Activated B cell treated with CpG ODN at 0.5 μM for 24 hours (primary cell): ENCODE measurements at places on chromosomes 16 and 17. TPM values are rescaled to one million over a fixed set of nuclear protein-coding genes. Genes with fewer than 3 reads are reported as not detected.

CCL3 gene
- 74.4 and 74.5 TPM in 2 replicates for total RNA-seq

ATXN1L gene
- 24.9 and 28.3 TPM in 2 replicates for total RNA-seq

TMC5 gene
- 0.07 TPM in 1 of 2 replicates, not detected in the other for total RNA-seq

DNA sequence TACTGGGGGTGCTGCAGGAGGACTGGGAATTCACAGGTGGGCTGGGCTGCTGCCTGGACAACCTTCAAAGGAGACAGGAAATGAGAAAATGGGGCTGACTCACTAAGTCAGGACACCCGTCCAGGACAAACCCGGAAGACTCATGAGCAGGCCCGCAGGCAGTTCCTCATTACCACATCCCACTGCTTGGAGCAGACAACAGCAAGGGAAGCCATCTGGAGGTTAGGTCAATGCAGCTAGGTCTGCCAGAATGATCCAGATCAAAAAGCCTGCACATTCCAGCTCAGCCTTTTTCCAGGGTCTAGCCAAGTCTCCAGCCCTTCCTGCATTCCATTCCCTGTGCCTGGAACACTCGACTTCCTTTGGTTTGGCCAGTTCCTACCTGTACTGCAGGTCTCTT is 536.5 kb upstream of the CDH11 start:
- DNase-seq: no peak
- no peaks in the 10 kb centered on the region for H3K36me3 ChIP-seq
- no peaks in the 10 kb centered on the region for H3K4me1 ChIP-seq

GRCh38 chr16:11308493-11309283 is 27.6 kb upstream of the PRM1 start:
- H3K36me3 ChIP-seq: no peaks in the 10 kb centered on the region
- H3K4me3 ChIP-seq: peak overlapping the region; percentile 56
- H3K27ac ChIP-seq: peak overlapping the region; percentile 95
- H3K27me3 ChIP-seq: no peaks in the 10 kb centered on the region

DNA sequence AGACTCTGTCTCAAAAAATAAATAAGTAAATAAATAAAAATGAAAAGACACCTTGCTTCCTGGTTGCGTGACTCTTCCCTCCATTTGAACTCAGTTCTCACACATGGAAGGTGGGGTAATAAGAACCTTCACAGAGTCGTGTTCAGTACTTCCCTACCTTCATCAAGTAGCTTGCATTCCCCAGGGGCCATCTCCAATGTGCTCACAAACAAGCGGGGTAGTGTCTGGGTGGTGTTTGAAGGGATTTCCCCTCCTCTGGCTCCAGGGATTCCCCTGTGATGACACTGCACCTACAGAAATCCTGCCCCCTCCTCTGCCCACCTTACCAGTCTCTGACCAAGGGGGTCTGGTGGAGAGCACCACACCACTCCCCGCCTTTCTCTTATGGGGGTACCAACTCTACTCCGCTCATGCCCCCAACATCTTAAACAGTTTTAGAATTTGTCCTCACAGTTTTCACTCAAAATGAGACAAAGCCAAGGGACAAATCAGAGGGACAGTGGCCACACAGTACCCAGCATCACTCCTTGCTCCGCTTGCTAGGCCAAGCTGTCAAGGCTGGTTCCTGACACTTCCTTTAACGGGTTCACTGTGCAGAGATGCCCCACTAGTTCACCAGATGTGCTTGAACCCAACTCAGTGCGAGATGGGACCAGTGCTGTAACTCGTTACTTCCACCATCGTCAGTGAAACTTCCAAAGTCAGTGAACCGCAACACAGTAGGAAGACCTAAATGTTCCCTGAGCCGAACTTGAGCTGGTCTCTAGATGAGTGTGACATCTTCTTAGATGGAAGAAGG is 69.1 kb downstream of the COPRS start:
- H3K36me3 ChIP-seq: no peaks in the 10 kb centered on the region
- no peaks in the 10 kb centered on the region for H3K27me3 ChIP-seq
- peaks cover 10% of the 10 kb centered on the region for H3K4me1 ChIP-seq
- H3K27ac ChIP-seq: peak overlapping the region; percentile 41
- peak; percentile 22 for DNase-seq
- H3K4me3 ChIP-seq: peak overlapping the region; percentile 33

DNA sequence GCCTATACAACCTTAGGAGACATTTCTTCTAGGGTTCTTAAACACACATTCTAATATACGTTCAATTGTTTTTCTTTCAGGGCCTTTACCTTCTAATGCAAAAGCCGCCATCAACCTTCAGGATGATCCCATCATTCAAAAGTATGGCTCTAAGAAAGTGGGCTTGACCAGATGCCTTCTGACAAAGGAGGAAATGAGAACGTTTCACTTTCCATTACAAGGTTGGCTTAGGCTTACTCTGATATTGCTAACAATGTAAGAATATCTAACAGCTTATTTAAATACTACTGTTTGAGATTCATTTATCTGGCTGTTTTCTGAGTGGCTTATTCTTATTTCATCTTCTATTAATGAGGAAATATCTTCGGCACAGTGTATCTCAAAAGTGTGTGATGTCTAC is 15.4 kb downstream of the REXO5 start:
- H3K4me3 ChIP-seq: no peak overlapping the region
- no peak overlapping the region for H3K27ac ChIP-seq
